ENCODE measurements at places on chromosomes 3 and 15.

DNA sequence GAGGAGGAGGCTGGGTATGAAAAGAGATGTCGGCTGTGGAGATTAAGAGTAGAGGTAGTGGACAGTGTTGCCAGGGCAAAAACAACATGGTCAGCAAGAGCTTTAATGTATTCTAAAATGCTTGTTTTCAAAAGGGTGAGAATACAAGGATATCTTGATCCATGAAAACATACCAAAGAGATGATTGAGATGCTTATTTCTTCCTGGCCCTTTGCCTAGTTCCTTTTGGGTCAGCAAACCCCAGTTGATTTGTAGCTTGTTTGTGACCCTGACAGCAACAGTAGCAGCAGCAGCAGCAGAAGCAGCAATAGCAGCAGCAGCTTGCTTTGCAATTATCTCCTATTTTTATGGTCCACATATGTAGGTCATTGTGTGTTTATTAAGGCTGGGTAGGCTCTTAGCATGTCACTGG is 337.3 kb downstream of the LPP start:
- H3K27ac ChIP-seq = no peak overlapping the region
- no peak for DNase-seq
- peaks cover 16% of the 10 kb centered on the region for H3K36me3 ChIP-seq
- H3K4me1 ChIP-seq = no peaks in the 10 kb centered on the region
- H3K4me3 ChIP-seq = no peak overlapping the region
- H3K27me3 ChIP-seq = no peaks in the 10 kb centered on the region

GRCh38 chr15:65856821-65857455 is 12.4 kb upstream of the RAB11A start:
- H3K4me3 ChIP-seq = no peak overlapping the region
- peaks cover 8% of the 10 kb centered on the region for H3K4me1 ChIP-seq
- H3K36me3 ChIP-seq = no peaks in the 10 kb centered on the region

- peaks cover 11% of the 10 kb centered on the region for H3K36me3 ChIP-seq
- H3K27ac ChIP-seq = no peak overlapping the region
- H3K4me1 ChIP-seq = no peaks in the 10 kb centered on the region
- DNase-seq = no peak
- no peak overlapping the region for H3K4me3 ChIP-seq
- H3K27me3 ChIP-seq = no peaks in the 10 kb centered on the region
These were observed 151.4 kb downstream of the SCAPER start for GRCh38 chr15:76753771-76754170.

DNA sequence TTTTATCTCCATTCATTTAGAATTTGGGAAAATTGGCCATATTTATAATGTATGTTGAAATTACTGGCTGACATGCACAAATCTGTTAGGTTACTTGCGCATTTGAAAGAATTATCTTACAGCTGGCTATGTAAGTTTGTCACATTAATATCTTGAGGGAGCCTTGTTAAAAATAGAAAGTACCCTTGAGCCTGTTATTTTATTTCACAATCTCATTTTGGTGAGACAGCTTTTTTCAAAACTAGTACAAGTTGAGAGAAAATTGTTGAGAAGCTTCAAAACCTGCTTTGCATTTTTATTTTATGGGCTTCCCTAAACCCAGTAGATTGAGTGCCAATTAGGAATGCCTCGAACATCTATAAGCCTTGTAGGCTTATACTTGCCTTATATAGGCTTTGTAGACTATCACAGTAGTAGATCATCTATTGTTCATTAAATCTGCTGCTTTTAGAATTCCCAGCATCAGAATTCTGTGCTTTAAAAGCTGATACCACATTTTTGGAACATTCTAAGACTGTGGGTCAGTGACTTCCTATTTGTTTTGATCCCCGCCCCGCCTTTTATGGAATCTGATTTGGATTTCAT is 6.3 kb downstream of the IDH3A start:
- no peaks in the 10 kb centered on the region for H3K27me3 ChIP-seq
- no peak overlapping the region for H3K27ac ChIP-seq
- H3K4me3 ChIP-seq = no peak overlapping the region
- H3K4me1 ChIP-seq = peaks cover 22% of the 10 kb centered on the region
- H3K36me3 ChIP-seq = peaks cover 31% of the 10 kb centered on the region
- no peak for DNase-seq

GRCh38 chr3:10157031-10157430 is 7.7 kb upstream of the IRAK2 start:
- H3K27ac ChIP-seq = no peak overlapping the region
- H3K4me3 ChIP-seq = no peak overlapping the region

GRCh38 chr3:9669720-9670432 is 20.6 kb downstream of the MTMR14 start:
- no peaks in the 10 kb centered on the region for H3K4me1 ChIP-seq
- no peak overlapping the region for H3K4me3 ChIP-seq
- H3K36me3 ChIP-seq = peaks cover 38% of the 10 kb centered on the region

GRCh38 chr15:45262906-45263461 is 10.9 kb downstream of the SLC28A2 start:
- no peak overlapping the region for H3K4me3 ChIP-seq
- H3K4me1 ChIP-seq = no peaks in the 10 kb centered on the region
- peaks cover 7% of the 10 kb centered on the region for H3K27me3 ChIP-seq
- DNase-seq = no peak
- H3K36me3 ChIP-seq = no peaks in the 10 kb centered on the region

DNA sequence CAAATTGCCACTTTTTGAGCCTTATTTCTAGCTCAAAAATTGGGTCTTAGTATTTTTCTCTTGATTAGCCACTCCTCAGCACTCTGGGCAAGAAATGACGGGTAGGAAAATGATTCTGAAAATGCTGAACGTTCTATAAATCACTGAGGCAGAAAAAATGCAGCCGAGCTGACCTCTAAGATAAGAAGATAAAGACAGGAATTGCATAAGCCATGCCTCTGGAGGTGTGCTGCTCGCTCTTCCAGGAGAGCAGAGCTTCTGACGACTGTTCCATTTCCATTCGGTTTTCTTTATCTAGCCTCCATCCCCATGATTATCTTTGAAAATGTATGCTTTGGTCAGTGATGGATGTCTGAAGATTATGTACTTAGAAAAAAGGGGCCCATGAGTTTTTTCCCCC is 558.8 kb upstream of the ADAMTS9 start:
- H3K27me3 ChIP-seq = no peaks in the 10 kb centered on the region
- H3K4me3 ChIP-seq = no peak overlapping the region
- no peak overlapping the region for H3K27ac ChIP-seq
- no peaks in the 10 kb centered on the region for H3K36me3 ChIP-seq
- H3K4me1 ChIP-seq = no peaks in the 10 kb centered on the region

- peaks cover 16% of the 10 kb centered on the region for H3K4me1 ChIP-seq
- DNase-seq = no peak
- H3K36me3 ChIP-seq = peaks cover 33% of the 10 kb centered on the region
- H3K4me3 ChIP-seq = no peak overlapping the region
These were observed 25.3 kb downstream of the FBXO22 start for GRCh38 chr15:75928680-75929608.

GRCh38 chr15:86203462-86203861 is 123.8 kb downstream of the AGBL1 start:
- no peak overlapping the region for H3K4me3 ChIP-seq
- no peak overlapping the region for H3K27ac ChIP-seq
- no peaks in the 10 kb centered on the region for H3K36me3 ChIP-seq
- H3K27me3 ChIP-seq = peaks cover 7% of the 10 kb centered on the region
- DNase-seq = no peak

DNA sequence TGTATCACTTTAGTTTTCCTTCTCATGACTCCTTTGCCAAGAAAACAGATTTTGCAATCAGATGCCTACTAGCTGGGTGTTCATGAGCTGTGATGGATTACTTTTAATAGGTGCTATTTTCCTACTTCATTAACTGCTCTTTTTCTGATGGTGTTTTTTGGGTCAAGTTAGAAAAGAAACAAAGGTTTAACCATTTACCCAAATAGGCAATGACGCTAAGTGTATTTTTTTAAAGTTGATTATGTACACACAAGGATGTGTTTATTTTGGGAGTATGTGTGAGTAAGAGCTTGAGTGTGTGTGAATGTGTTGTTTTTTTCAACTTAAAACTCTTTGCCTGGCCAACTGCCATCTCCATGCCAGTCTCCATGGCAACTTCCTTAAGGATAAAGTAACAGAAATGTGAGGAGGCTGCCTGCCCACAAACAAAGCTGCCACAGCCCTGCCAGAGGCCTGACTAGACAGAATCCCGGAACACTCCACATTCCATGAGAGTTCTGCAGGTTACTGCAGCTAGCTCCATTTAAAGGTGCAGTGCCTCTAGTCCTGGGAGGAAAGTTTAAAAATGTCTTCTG is 215.6 kb upstream of the RBMS3 start:
- H3K27me3 ChIP-seq = no peaks in the 10 kb centered on the region
- no peaks in the 10 kb centered on the region for H3K4me1 ChIP-seq
- H3K4me3 ChIP-seq = no peak overlapping the region
- no peaks in the 10 kb centered on the region for H3K36me3 ChIP-seq

GRCh38 chr3:149463921-149464320 is 10.6 kb upstream of the TM4SF4 start:
- peaks cover 5% of the 10 kb centered on the region for H3K27me3 ChIP-seq
- H3K4me1 ChIP-seq = no peaks in the 10 kb centered on the region
- H3K27ac ChIP-seq = no peak overlapping the region
- no peak overlapping the region for H3K4me3 ChIP-seq
- no peaks in the 10 kb centered on the region for H3K36me3 ChIP-seq

DNA sequence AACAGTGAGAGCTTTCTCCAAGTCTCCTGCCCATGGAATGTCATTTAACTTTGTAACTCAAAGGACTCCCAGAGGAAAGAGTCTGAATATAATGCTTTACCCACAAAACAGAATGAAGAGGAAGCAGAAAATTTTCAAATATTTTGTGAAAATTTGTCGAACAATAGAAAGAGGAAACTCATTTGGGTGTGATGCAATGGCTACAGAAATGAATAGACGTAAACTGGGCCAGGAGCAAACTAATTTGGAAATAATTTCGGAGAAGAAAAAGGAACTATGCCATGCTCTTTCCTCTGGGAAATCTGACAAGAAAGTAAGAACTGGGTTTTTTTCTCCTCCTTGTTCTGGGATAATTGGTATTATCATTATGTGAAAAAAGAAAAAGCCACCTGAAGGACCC is 11.2 kb upstream of the SUMF1 start:
- DNase-seq = no peak
- no peak overlapping the region for H3K4me3 ChIP-seq
- no peak overlapping the region for H3K27ac ChIP-seq
- H3K4me1 ChIP-seq = peaks cover 8% of the 10 kb centered on the region
- peaks cover 10% of the 10 kb centered on the region for H3K27me3 ChIP-seq

- H3K4me1 ChIP-seq = no peaks in the 10 kb centered on the region
- H3K4me3 ChIP-seq = no peak overlapping the region
- no peaks in the 10 kb centered on the region for H3K36me3 ChIP-seq
- H3K27ac ChIP-seq = no peak overlapping the region
- no peak for DNase-seq
These were observed 24.8 kb downstream of the PEX5L start for GRCh38 chr3:180011927-180012326.

DNA sequence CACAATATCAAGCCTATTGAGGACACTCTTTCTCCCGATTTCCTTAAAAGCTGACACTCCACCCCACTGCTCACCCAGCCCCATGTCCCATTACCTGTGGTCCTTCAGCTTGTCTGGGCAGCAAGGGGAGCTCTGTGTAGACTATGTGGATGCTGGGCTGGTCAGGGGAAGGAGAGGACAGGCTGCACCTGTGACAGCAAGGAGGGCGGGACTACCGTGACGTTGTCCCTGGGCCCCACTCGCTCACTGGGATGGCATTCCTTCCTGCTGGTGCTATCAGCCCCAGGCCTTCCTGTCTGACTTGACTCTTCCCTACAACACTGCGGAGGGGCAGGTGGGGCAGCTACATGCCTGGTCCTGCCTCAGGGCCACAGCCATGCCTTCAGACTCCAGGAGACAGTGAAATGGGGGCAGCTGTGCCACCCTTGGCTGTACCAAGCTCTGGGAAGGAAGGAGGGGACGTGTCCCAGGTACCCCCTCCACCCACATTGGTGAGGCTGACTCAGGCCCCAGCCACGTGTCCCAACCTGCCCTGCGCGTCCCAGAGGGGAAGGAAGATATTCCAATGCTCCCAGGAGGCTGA is at the start of gene TMEM40:
Gene TMEM40, minus strand, starts transcription at position 163 of the 583 bp plus-strand sequence. CDS start 9,427 bp downstream, outside the sequence.
- H3K36me3 ChIP-seq = no peaks in the 10 kb centered on the region
- no peak within 1 kb of the TSS for H3K27ac ChIP-seq
- peaks cover 6% of the 10 kb centered on the region for H3K27me3 ChIP-seq
- peaks cover 5% of the 10 kb centered on the region for H3K4me1 ChIP-seq

- H3K4me3 ChIP-seq = no peak overlapping the region
- H3K27ac ChIP-seq = no peak overlapping the region
- no peak for DNase-seq
- H3K36me3 ChIP-seq = no peaks in the 10 kb centered on the region
- no peaks in the 10 kb centered on the region for H3K27me3 ChIP-seq
These were observed 61.8 kb downstream of the TIGIT start for GRCh38 chr3:114355653-114356052.

DNA sequence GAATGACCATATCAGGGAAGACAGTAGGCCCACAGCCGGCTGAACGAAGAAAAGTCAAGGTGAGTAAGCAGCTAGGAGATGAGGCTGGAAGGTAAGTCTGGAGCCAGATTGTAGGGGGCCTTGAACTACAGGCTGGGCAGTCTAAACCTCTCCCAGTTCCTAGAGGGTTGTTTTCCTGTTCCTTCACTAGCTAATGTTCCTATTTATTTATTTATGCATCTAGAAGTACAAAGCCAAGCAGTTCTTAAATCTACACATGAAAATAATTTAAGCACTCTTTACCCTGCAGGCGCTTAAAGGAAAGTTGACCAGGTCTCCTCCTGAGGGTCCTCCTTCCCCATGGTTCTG is 3.7 kb downstream of the ACAA1 start:
- no peak overlapping the region for H3K4me3 ChIP-seq
- H3K4me1 ChIP-seq = peaks cover 39% of the 10 kb centered on the region
- peaks cover 61% of the 10 kb centered on the region for H3K36me3 ChIP-seq
- H3K27me3 ChIP-seq = no peaks in the 10 kb centered on the region
- H3K27ac ChIP-seq = no peak overlapping the region
- no peak for DNase-seq

GRCh38 chr3:154334973-154335420 is 10.7 kb upstream of the DHX36 start:
- H3K27me3 ChIP-seq = peaks cover 23% of the 10 kb centered on the region
- no peak overlapping the region for H3K4me3 ChIP-seq
- H3K27ac ChIP-seq = no peak overlapping the region
- no peaks in the 10 kb centered on the region for H3K4me1 ChIP-seq

DNA sequence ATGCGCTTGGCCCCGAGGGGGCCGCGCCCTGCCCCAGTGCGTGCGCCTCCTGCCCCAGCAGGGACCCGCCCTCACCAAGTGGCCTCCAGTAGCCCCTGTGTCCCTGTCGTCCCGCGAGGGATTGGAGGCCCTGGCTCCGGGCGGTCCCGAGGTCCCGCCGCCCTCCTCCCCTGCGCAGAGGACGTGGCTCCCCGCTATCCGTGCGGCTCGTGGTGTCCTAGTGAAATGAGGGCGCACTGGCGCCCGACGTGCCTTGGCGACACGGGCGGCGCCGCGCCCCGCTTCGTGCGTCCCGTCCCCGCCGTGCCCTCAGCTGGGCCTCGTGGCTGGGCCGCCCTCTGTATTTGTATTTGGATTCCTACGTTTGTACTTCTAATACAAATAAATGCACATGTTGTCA is 557.5 kb downstream of the OCA2 start:
- H3K4me3 ChIP-seq = no peak overlapping the region
- no peaks in the 10 kb centered on the region for H3K27me3 ChIP-seq
- no peaks in the 10 kb centered on the region for H3K36me3 ChIP-seq
- no peaks in the 10 kb centered on the region for H3K4me1 ChIP-seq

GRCh38 chr3:141368062-141368924 is at the start of gene ZBTB38:
ZBTB38 (plus strand) TSS chr3:141368504; CDS start chr3:141442389, 73,885 bp downstream.
- no peak for DNase-seq
- H3K4me3 ChIP-seq = no peak within 1 kb of the TSS
- H3K27me3 ChIP-seq = no peaks in the 10 kb centered on the region
- H3K36me3 ChIP-seq = no peaks in the 10 kb centered on the region

All from T-helper 2 cell treated with Interferon-gamma antibody and Interleukin-4, amounts not matched to agents 5 μg/mL and 100 μg/mL, for 36 hours (primary cell).